ENCODE measurements at places on chromosomes 11 and 22. TPM values are rescaled to one million over a fixed set of nuclear protein-coding genes. Genes with fewer than 3 reads are reported as not detected.

DNA sequence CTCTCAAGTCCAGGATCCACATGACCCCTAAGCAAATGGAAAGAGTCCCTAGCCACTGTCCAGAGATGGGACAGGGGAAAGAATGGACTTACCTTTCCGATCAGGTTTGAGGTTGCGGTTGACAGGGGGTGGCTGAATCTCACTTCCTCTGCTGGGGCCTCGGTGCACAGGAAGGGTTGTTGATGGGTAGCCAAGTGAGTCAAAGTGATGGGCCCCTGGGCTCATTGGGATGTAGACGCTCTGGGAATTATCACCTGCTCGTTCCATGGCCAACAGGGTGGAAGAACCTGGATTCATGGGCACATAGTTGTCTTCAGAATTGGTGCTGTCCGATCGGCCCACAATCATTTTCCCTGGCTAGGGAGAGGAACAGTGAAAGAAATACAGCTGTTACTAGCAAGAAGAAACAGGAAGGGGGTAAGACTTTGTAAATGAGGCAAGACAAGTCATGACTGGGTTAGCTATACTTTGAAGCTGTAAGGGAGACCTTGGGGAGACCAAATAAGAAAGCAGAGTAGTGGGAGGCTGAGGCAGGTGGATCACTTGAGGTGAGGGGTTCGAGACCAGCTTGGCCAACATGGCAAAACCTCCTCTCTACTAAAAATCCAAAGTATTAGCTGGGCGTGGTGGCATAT, 34.7 kb downstream of the USP35 start:
- H3K36me3 ChIP-seq, result peaks cover 30% of the 10 kb centered on the region
- H3K4me3 ChIP-seq, result no peak overlapping the region
- H3K4me1 ChIP-seq, result no peaks in the 10 kb centered on the region
- no peak overlapping the region for H3K27ac ChIP-seq
- no peak for DNase-seq
- no peaks in the 10 kb centered on the region for H3K27me3 ChIP-seq

- H3K4me1 ChIP-seq, result peaks cover 40% of the 10 kb centered on the region
- DNase-seq, result no peak
- peak overlapping the region; percentile 30 for H3K27ac ChIP-seq
Observed at GRCh38 chr11:13367115-13367514, 89.5 kb downstream of the BMAL1 start.

DNA sequence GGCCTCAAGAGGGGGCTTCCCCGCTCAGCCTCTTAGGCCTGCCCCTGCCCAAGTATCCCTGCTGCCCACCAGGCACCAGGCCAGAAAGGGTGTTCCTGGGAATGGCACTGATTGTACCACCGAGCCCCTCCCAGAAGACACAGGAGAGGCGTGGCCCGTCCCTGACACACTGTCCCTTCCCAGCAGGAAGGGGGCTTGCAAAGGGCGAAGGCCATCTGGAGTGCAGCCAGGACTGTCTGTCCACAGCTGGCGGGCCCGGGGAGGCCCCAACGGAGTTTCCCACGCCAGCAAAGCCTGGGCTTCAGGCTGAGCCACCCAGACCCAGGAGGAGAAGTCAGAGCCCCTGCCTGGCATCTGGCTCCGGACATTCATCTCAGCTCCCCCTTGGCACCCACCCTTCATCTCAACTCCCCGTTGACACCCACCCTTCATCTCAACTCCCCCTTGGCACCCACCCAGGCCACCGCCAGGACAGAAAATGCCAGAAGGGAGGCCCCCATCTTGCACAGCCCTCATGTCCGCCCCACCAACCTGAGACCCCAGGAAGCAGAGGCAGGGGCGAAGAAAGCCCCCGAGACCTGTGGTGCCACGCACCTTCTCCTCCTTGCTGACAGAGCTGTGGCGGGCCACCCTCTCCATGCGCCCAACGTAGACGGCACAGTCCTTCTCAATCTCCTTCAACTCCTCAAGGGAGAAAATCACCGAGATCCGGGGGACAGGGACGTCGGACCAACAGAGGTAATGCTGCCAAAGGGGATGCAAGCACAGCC, 19.4 kb downstream of the TUBGCP6 start:
- no peak overlapping the region for H3K4me3 ChIP-seq
- no peaks in the 10 kb centered on the region for H3K4me1 ChIP-seq
- H3K27me3 ChIP-seq, result no peaks in the 10 kb centered on the region
- H3K27ac ChIP-seq, result no peak overlapping the region
- peaks cover 16% of the 10 kb centered on the region for H3K36me3 ChIP-seq

Gene AKIP1
- 24.0 TPM for total RNA-seq

Gene HMOX1
- 8.8 TPM for total RNA-seq

Gene PDE3B
- 0.47 TPM for total RNA-seq

DNA sequence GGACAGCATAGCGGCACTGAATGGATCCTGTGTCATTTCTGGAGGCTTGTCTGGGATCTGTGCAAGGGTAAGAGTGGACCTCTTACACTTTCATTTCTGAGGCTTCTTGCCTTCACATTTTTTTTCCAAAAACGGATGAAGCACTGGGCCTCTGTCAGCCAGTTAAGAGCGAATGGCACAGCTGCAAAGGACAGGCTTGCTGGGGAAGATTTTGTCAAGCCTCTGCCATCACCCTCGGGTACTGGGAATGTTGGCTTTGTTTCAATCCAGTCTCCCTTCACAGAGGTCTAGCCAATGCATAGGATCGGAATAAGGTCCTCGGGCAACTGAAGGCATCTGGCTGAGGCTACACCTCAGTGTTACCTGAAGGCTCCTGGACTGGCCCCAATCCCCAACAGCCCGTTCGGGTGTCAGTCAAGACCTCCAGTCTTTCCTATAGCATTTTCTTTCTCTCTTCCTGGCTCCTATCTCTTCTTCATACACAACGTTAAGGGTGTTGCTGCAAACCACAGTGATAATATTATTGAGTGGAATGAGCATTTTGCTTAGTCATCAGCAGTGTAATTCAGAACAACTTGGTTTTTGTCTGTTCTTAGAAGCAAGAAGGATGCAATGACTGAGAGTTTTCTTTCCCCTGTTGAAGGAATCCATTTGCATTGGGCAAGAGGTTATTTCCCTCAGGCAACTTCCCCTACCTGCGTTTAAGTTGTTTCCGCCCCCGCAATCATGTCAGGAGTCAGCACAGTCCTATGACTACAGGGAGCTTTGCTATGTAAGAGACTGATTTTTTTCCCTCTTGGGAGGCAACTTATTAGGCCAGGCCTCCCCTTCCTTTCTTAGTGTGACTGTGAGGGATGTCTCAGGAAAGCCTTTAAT, 22.8 kb downstream of the NPAT start:
- DNase-seq, result no peak
- no peak overlapping the region for H3K4me3 ChIP-seq
- H3K36me3 ChIP-seq, result peaks cover 4% of the 10 kb centered on the region
- no peaks in the 10 kb centered on the region for H3K27me3 ChIP-seq
- peak overlapping the region; percentile 89 for H3K27ac ChIP-seq

DNA sequence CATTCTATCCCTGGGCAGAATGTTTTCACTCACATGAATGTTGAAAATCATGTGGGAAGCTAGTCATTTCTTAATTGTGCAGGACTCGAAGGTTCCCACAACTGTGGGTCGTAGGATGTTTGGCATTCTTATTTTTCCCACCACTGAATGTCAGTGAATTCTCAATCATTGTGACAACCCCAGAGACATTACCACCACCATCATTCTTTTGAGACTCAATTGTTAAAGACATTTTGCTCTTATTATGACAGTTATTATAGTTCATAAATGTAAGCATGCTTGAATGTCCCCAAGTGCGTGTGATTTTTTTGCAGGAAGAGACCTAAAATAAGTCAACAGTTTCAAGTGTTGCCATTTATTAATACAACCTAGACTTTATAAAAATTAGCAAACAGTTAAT, 19.0 kb downstream of the PACS1 start:
- no peak overlapping the region for H3K4me3 ChIP-seq
- no peak for DNase-seq
- no peak overlapping the region for H3K27ac ChIP-seq
- H3K4me1 ChIP-seq, result peaks cover 20% of the 10 kb centered on the region

DNA sequence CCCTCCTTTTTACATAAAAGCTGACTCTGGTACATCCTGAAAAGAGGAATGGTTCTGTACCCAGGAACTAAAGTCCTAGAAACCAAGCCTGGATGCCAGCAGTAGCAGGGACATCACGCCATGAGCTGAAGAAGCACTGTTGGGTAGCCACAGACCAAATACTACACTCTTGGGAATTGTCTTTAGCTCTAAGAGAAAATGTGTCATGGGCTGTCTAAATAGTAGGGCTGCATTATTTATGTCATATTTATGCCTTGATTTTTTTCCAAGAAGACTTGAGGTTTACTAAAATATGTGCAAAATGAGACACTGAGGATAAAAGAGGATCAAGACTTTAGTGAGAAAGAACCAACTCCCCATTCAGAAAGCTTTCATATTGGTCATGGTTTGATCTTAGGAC, 213.6 kb downstream of the RAB38 start:
- no peak for DNase-seq
- peaks cover 8% of the 10 kb centered on the region for H3K27me3 ChIP-seq
- no peaks in the 10 kb centered on the region for H3K36me3 ChIP-seq
- H3K4me3 ChIP-seq, result no peak overlapping the region

- H3K36me3 ChIP-seq, result peaks cover under 1% of the 10 kb centered on the region
- H3K27ac ChIP-seq, result peak overlapping the region; percentile 100
- no peak for DNase-seq
- H3K27me3 ChIP-seq, result no peaks in the 10 kb centered on the region
- peak overlapping the region; percentile 78 for H3K4me3 ChIP-seq
Observed at GRCh38 chr11:12287009-12287373, 90.4 kb upstream of the PARVA start.

DNA sequence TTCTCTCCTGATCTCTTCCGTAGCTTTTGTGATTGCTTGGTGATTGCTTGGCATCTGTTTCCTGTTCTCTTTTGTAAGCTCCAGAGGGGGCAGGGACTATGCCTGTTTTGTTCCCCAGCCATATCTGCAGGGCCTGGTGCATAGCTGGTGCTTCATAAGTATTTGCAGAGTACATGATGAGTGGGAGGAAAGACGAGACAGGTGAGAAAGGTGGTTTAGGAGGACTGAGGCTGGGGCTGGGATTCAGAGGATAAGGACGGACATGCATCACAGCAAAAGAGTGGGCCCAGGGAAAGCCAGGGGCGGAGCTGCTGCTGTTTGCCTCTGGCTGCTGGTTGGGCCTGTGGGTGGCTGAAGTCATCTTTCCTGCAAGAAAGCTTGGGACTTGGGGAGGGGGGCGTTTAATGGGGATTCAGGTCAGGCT, 62.4 kb downstream of the DSCAML1 start:
- H3K4me3 ChIP-seq, result no peak overlapping the region
- H3K36me3 ChIP-seq, result no peaks in the 10 kb centered on the region
- DNase-seq, result no peak

GRCh38 chr11:126284829-126285228, 1.9 kb downstream of the TIRAP start:
- peaks cover 22% of the 10 kb centered on the region for H3K4me1 ChIP-seq
- H3K27ac ChIP-seq, result peak overlapping the region; percentile 37
- H3K4me3 ChIP-seq, result no peak overlapping the region
- no peaks in the 10 kb centered on the region for H3K36me3 ChIP-seq

- H3K36me3 ChIP-seq, result no peaks in the 10 kb centered on the region
- H3K4me1 ChIP-seq, result no peaks in the 10 kb centered on the region
- DNase-seq, result no peak
- H3K27me3 ChIP-seq, result peaks cover 49% of the 10 kb centered on the region
Observed at GRCh38 chr11:45365961-45366618, 79.9 kb upstream of the SYT13 start.

GRCh38 chr11:70036971-70037882, 40.9 kb upstream of the ANO1 start:
- peaks cover 10% of the 10 kb centered on the region for H3K36me3 ChIP-seq
- DNase-seq, result no peak
- no peaks in the 10 kb centered on the region for H3K4me1 ChIP-seq
- no peak overlapping the region for H3K27ac ChIP-seq
- peaks cover 48% of the 10 kb centered on the region for H3K27me3 ChIP-seq

Gene POTEH
- total RNA-seq, result not detected

GRCh38 chr22:35892192-35892591, 136.4 kb downstream of the RBFOX2 start:
- no peak overlapping the region for H3K4me3 ChIP-seq
- H3K36me3 ChIP-seq, result peaks cover 1% of the 10 kb centered on the region
- DNase-seq, result no peak
- peak overlapping the region; percentile 49 for H3K27ac ChIP-seq

Gene OR6Q1
- not detected for total RNA-seq

DNA sequence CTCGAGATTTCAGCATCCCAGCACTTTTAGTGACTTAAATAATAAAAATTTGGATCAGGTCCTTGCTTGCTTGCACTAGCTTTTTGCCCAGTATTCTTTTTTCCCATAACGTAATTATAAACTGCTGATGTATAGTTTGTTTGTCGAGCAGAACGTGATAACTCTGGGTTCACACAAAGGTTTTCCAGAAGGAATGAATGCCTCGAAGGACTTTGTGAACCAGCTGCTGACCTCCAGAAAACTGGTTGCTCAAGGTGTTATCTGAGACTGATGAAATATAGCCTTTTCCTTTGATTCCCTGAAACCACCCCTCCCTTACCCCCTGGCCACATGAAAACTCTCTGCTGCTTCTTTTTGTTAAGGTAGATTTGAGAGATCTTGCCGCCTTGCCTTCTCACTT, 229.1 kb upstream of the CARD18 start:
- H3K27ac ChIP-seq, result no peak overlapping the region
- DNase-seq, result no peak
- H3K4me1 ChIP-seq, result no peaks in the 10 kb centered on the region
- H3K36me3 ChIP-seq, result no peaks in the 10 kb centered on the region
- no peak overlapping the region for H3K4me3 ChIP-seq

Gene OR4A15
- not detected for total RNA-seq

Gene LSP1
- total RNA-seq, result 7.4 TPM

Gene RFPL1
- not detected for total RNA-seq

DNA sequence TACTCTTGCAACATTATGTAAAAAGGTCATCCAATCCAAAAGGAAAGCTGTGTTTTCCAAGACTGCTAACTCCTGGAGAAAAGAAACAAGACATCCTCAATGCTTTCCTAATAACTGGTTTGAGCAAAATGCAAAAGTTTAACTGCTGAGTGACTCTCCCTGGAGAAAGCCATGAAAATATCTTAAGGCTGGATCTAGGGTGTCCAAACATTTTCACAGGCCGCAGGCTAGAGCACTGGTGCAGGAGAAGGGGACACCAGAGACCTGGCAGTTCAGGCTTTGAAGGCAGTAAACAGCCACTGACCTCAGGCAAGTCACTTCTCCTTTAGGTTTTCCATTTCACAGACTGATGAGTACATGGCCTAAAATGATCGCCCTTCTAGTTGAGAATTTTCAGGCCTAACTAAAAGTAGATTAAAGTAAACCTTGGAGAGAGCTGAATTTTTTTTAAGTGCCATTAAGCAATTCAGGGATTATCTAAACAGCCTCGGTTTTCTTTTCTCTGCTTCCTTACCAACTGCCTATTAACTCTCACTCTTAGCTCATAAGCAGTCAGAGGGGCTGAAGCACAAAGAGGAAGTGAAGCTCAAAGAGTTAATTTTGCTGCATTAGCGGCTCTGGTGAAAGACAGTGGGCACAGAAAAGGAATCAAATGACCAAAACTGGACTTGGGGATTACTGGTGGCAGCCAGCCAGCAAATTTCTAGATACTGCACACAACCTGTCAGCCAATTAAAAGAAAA, 2.3 kb downstream of the CHKA start:
- H3K4me1 ChIP-seq, result peaks cover 65% of the 10 kb centered on the region
- peak overlapping the region; percentile 83 for H3K4me3 ChIP-seq
- no peak for DNase-seq
